Hippocampal formation (tissue), 2 donors: ENCODE measurements at places on chromosomes 4 and X.
A peak's percentile ranks its signal among the peaks of the same experiment; 100 is the strongest.

DNA sequence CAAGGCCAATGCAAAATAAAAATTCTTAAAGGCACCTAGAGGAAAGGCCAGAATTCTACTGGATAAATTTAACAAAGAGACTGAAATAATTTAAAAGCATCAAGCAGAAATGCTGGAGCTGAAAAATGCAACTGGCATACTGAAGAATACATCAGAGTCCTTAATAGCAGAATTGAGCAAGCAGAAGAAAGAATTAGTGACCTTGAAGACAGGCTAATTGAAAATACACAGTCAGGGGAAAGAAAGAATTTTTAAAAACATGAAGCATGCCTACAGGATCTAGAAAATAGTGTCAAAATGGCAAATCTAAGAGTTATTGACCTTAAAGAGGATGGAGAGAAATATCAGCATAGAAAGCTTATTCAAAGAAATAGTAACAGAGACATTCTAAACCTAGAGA lies 371.7 kb downstream of the KLHL13 start:
- DNase-seq: no peak

DNA sequence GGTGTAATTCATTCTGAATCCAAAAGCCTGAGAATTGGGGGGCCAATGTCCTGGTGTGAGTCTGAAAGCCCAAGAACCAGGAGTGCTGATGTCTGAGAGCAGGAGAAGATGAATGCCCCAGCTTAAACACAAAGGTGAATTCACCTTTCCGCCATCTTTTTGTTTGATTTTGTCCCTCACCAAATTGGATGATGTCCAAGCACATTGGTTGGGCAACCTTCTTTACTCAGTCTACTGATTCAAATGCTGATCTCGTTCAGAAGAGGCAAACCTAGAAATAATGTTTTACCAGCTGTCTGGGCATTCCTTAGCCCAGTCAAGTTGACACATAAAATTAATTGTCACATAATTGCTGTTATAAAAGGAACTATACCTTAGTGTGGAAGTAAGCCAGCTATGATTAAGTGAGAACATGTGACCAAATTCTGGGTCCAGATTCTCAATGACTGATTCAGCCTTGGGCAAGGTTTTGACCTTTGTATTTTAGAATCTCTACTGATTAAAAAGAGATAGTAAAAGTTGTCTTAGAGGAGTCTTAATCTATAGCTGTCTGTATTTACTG lies 34.5 kb upstream of the SLC4A4 start:
- no peak for DNase-seq

DNA sequence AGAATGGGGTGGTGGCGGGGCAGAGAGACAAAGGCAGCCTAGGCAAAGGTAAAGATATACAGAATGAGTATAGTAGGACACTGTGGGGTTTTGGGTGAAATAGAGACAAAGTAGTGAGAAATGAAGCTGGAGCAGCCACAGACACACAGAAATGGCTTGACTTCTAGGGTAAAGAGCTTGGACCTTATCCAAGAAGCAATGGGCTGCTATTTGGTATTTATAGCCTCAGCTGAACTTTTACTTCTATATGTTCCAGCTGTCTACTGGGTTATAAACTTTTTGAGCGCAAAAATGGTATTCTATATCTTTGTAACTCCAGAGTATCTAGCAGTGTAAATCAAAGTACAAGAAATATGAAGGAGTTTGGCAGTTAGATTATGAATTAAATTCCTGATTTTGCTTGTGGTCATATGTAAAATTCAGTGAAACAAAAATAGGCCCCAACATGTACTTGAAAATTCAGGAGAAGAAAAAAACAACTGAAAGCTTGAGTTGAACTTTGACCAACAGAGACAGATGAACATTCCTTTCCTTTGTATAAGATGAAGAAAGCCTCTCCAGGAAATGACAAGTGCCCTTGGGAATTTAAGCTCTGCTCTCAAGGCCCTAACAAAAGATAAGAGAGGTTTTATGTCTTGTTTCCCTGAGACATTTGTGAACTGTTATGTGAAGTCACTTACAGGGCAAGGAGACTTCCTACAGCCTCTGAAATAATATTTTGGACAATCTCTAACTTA lies 354.1 kb downstream of the CHIC1 start:
- DNase-seq: no peak

DNA sequence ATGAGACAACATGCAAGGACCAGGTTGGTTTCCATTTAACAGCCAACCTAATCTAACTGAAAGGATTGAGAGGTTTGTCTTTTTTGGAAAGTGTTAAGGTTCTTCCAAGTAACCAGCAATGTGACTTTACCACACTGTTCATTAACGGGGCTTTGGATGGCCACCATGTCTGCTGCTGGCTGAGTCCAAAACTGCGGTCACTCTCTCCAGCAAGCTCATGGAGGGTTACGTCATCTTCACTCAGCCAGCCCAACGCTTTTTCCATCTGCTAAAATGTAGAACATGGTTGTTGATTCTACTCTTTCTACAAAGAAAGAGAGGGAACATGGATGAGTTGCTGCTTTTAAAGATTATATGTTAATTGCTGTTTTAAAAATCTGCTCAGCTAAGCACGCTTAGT lies 11.0 kb downstream of the PKD2 start:
- DNase-seq: no peak

- no peak for DNase-seq
These were observed 33.9 kb downstream of the CPLX1 start for GRCh38 chr4:791898-792625.

DNA sequence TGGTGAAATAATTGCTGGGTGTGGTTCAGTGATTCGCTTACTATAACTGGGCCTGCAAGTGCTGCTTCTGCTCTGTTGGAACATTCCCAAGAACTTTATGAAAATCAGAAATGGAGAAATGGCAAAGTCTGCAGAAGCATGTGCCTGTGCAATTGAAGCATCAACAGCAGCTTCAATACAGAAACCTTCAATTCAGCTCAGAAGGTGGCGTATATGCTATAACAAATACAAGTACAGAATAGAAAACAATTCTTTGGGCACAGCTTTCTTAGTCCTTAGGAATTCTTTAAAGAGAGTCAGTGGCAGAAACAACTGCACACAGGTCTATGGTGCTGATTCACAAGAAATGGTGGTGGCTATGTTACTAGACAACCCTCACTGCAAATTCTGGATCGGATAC lies 18.0 kb upstream of the PDHA2 start:
- no peak for DNase-seq

DNA sequence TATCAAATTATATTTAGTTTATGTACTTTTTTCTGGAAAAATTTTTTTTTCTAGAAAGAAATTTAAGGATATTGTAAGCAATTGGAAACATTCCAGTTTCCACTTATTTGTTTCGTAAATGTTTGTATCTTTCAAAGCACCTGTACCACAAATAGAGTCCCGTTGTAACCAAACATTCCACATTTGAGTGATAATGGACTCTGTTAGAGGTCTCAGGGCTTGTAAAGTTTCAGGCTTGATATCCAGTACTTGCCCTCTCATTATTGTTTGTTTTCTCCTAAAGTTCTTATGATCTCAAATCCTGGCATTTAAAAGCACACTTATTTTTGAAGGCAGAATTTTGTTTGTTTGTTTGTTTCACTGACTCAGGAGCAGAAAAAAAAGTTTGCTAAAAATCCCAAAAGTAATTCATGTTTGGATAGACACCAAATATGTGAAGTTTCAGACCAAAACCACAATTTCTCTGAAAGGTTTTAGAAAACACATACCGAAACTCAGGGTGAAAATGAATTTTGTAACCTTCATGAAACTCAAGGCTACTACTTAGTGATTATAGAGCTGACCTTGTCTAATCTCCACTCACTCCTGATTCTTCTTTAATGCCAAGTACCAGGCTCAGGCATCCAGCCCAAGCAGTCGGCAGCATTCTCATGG lies 5.7 kb upstream of the TMEM192 start:
- DNase-seq: no peak

DNA sequence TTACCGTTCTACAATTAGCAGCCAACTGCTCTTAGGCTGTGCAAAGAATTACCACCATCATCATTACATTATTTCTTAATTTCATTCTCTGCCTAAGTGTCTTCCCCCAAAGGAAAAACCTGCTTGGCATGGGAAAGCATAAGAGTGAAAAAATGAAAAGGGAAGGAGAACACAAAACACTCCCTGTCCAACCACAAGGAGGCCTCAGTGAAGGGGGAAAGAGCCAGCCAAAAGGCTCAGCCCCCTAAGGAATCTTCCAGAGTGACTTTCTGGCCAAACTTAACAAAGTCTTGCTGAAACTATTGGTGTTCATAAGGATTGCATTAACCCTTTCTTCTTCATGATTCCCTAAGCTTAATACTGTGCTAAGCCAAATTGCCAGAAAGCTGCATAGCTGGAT lies 287.4 kb downstream of the SMARCA1 start:
- no peak for DNase-seq

DNA sequence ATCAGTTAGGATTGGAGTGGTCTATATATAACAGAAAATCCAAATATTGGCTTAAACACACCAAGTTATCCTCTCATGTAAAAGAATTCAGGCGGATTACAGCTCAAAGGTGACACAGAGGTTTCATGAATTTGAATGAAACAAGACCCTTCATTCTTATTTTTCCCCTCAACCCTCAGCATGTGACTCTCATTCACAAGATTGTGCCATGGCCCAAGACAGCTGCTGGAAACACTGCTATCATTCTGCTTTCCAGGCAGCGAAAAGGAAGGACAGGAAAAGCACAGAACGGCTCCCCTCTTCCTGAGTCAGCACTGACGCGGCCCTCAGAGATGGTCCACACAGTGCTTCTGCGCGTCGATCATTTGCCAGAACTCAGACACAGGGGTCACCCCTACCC lies 891.0 kb upstream of the FRG1 start:
- no peak for DNase-seq

- DNase-seq: no peak
These were observed 81.9 kb downstream of the HMGB2 start for GRCh38 chr4:173252024-173252935.

GRCh38 chrX:100379388-100379986 lies 30.6 kb downstream of the PCDH19 start:
- DNase-seq: peak; percentile 12

DNA sequence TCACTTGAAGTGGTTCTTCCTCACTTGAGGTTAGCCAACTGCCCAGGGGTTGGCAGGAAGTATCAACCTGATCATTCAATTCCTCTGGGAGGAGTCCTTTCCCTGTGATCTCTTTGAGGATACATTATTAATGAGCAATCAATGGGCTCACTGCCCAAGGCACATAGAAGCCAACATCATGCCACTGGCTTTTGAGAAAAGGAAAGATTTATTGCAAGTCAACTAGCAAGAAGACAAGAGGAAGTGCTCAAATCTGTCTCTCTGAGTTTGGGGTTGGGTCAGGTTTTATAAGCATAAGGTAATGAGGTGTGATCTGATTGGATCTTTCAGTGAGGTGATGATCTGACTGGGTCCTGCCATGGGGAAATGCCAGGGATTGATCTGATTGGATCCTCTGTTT lies 39.6 kb downstream of the FGFBP1 start:
- no peak for DNase-seq

DNA sequence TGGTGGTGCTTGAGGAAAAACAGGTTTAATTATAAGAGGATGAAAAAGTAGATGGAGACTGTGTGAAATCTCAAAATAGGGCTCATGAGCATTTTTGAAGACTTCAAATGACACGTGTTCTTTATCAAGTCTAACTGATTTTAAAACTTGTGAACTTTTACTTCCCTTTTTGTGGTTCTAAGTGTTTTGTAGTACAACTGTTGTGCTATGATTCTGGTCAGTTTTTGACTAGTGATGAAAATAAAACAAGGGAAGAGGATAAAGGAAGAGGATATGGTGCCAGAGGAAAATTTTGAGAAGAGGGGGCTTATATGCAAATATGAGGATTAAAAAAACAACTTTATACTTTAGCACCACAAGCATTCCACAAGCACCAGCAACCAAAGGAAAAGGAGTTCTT lies 644.0 kb downstream of the RPA4 start:
- no peak for DNase-seq

DNA sequence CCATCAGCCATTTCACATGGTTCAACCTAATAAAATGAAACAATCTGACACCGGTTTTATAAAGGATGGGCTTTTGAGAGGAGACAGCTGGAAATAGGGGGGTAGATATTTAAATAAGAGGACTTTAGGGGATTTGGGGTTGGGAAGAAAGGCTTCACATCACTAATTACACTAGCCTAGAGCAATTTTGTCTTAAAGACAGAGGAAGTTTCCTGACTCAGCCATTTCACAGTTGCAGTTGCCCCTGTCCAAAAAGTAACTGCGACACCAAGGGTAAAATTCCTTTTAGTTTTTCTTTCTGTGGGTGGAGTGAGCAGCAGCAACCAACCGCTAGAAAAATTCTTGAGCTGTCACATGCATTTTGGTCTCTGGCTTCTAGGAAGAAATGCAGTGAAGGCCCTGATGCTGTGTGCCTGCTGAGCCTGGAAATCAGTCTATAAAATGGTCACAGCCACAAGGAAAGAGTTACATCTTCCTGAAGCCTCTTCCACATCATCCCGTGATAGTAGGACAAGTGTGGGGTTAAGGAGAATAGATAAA lies 233.6 kb downstream of the ZNF674 start:
- DNase-seq: no peak

DNA sequence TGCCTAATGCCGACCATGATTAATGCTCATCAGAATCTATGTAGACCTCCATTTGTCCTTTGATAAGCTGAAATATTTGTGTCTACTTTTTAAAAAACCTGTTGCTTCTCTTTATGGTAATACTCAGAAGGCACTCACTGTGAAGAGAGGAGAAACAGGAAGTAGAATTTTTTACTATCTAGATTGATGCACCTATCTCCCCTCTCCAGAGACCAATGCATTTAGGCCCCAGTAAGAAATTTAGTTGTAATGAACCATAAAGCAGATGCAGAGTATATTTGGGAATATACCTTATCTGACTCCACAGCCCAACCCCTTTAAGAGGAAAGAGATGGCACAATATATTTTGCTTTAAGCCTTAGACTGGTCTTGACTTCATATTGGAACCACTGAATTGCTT lies 11.1 kb downstream of the TBL1X start:
- no peak for DNase-seq

DNA sequence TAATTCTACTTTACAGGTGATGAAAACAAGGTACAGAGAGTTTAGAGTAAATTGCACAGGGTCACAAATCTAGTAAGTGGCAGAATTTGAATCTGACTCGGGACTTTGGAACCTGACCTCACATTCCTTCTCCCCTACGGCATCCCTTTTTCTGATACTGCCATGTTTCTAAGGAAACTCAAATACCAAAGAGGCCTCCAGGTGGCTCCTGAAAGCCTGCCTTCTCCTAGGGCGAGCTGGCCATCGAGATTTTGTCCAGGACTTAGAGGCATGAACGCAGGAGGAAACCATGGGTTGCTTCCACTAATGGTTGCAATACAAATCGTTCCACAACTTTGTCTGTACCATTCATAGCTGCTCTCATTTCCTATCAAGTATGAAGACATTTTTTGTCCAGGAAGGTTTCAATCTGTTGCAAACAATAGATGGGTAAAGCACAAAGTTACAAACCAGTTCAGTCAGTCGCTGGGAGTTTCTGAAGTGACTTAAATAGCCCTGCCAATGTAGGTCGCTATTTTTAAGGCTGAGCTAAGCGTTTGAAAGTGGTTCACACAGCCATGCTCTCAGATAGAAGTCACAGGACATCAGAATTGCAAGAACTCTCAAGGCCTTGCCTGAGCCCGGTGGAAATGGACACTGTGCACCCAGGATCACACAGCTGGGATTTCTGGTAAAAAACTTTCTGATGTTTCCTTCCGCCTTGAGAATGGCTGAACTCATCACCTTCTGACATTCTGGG lies 296.6 kb upstream of the PRPS2 start:
- no peak for DNase-seq

- DNase-seq: no peak
These were observed 19.9 kb upstream of the PJA1 start for GRCh38 chrX:69185141-69185540.

GRCh38 chrX:101416691-101417090 lies 8.7 kb downstream of the HNRNPH2 start:
- DNase-seq: no peak
